ENCODE measurements at places on chromosomes 1 and 21.

GRCh38 chr21:33396951-33397350 lies 6.3 kb upstream of the IFNGR2 start:
- no peak for DNase-seq

DNA sequence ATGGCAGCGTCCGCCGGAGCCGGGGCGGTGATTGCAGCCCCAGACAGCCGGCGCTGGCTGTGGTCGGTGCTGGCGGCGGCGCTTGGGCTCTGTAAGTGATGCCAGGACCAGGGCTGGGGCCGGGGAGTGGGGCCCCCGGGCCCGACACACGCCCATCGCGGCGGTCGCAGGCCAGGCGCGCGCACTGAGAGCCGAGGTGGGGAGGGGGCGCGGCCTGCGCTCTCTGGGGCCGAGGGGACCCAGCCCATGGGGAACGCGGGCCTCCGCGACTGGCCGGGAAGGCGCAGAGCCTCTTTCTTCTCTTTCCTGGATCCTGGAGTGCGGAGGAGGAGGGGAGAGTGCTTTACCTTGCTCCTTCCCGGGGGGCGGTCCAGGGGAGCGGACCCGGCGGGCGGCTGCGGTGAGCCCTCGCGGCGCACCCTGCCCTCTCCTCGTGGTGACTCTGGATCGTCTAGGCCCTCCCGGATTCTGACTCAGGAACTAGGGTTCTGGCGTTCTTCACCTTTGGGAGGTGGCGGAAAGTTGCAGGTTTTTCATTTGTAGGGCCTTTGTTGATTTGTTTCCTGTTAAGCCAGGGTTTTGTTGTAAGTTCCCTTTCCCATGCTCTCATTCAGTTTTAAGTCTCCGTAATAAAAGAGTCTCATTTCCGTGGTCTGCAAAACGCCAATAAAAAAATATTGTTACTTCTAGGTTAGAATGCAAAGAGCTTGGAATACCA lies 529 bp downstream of the MPZL1 start:
- DNase-seq, result no peak

GRCh38 chr1:102365071-102365470 lies 368.3 kb upstream of the OLFM3 start:
- DNase-seq, result no peak

DNA sequence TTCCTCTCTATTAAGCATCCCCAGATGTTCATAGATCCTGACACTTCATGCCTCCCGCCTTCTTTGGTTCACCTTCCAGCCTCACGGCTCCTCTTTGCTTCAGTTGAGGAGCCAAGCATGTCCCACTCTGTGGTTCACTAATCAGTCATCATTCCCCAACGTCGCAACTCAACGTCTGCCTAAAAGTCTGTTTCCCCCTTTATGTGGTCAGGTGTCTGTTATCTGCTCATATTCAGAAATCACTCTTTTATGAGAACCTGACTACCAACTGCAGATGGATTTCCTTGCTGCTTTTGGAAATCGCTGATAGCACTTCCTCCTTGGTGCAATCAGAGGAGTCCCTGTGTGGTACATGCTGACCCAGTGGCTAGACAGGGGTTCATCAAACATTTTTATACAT lies 94.1 kb upstream of the VANGL1 start:
- DNase-seq, result no peak

DNA sequence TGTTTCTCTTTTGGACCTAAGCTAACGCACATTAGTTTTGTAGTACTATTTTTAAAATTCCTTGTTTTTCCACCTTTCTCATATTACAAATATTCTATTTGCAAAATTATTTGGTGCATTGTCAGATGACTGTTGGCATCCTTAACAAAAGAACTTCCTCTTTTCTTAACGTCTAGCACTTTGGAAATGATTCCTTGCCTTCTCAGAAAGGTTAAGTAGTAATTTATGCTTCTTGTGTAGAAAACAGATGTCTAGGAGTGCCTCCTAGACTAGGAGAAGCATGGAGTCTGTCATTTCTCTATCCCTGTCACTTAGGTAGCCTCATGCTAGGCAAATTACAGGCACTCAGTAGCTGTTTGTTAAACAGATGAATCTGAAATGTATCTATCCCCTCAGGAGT lies 64.4 kb downstream of the HSPA13 start:
- DNase-seq, result no peak

DNA sequence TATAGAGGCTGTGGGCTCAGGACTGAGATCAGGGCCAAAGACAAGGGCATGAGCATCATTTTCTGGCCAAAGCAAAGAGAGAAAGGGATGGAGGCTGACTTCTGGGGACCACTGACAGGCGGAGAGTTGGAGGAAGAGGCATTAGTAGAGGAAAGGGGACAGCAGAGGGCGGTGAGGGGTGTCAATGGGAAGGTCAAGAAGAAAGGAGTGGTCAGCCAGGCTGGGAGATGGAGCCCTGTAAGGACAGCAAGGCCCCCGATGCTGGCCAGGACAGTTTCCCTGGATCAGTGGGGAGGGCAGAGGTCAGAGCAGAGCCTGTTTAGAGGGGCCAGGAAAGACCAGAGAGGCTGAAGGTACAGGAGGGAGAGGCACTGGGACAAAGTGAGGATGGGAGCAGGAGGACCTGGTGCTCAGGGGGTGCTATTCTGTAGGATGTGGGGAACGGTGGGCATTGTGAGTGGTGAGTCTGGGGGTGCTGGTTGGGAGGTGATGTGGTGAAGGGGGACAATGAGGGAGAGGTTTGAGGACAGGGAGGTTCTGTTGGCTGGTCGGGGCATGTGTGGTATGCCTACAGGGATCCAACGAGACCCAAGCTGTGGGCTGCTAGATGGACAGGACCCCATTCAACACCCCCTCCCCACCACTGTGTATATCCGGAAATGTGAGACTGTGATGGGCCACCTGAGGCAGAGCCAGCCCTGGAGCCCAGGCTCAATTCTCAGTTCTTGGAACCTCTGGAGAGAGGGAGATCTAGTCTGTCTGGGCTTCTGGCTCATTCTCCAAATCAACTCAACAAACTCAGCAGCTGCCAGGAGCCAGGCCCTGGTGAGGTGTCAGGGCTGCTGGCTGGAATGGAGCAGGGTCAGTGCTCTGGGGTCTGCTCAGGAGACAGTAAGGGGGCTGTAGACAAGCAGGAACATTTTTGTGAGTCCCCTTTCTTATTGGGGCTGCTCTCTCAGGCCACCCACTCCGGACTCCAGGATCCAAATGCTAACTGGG lies 1.4 kb upstream of the FAM151A start:
- DNase-seq, result no peak

Data from brain (organoid and tissue), 16 donors.